Activated T-cell treated with anti-CD3 and anti-CD28 coated beads, Interleukin-2, amount 50 U/mL, for 1 hour (primary cell): ENCODE measurements at places on chromosomes 6 and 20.

GRCh38 chr20:23246717-23247664 is 103.6 kb upstream of the NXT1 start:
- DNase-seq, result no peak

- DNase-seq, result no peak
Measured at GRCh38 chr6:19873031-19873430, 35.9 kb downstream of the ID4 start.

GRCh38 chr20:47349365-47350180 is 6.9 kb downstream of the ZMYND8 start:
- DNase-seq, result no peak

- no peak for DNase-seq
Measured at GRCh38 chr20:54070187-54070987, at the start of gene BCAS1. Gene BCAS1 (minus strand): TSS chr20:54070594. CDS start chr20:54058718, 11,876 bp downstream.

DNA sequence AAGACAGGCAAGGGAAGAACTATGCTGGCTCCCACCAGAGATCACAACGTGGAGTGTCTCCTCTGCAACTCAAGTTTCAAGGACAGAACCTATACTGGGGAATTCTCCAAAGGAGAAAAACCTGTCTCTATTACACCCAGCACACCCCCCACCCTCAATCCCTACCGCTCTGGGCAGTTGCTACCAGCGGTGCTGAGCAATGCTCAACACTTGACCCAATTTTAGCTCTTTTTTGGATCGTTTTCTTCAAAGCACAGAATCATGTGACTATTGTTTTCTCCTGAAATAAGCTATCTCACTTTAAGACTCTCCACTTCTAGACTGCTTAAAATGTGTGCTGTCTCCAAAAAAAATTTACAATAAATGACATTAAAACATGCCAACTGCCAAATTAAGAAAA is 23.3 kb downstream of the MAP7 start:
- no peak for DNase-seq

DNA sequence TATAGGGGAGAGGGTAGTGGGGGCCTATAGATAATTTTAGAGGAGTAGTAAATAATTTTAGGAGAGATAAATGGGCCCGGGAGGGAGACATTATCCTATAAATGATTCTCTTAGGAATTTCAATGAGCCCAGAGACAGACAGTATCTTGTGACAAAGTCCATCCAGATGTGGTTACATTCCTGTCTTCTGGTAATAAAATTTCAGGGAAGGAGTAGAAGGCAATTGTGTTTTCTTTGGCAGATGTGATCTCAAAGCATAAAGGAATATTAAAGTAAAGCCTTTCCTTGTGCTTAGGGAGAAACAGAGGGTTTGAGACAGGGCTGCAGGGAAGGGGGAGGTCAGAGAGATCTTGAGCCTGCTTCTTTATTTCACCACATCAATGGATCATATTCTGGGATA is 979.8 kb upstream of the GJE1 start:
- DNase-seq, result no peak

GRCh38 chr6:20438462-20439070 is 36.9 kb downstream of the E2F3 start:
- no peak for DNase-seq

DNA sequence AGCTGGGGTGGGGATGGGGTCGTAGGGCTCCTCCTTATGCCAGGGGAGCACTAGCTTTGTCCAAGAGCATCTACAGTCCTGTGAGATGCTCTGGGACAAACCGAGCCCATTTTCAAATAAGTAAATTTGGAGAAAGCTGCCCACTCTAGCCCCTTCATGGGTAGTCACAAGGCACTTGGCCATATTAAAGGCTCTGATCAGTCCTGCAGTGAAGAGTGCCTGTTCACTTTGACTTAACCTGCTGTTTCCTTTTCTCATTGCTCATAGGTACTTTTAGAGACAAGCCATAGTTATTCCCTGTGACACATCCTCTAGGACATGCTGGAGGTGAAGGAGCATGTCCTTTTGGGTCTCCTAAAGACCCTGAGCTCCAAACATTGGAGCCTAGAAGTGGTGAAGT is 38.4 kb downstream of the FAM110A start:
- DNase-seq, result no peak

DNA sequence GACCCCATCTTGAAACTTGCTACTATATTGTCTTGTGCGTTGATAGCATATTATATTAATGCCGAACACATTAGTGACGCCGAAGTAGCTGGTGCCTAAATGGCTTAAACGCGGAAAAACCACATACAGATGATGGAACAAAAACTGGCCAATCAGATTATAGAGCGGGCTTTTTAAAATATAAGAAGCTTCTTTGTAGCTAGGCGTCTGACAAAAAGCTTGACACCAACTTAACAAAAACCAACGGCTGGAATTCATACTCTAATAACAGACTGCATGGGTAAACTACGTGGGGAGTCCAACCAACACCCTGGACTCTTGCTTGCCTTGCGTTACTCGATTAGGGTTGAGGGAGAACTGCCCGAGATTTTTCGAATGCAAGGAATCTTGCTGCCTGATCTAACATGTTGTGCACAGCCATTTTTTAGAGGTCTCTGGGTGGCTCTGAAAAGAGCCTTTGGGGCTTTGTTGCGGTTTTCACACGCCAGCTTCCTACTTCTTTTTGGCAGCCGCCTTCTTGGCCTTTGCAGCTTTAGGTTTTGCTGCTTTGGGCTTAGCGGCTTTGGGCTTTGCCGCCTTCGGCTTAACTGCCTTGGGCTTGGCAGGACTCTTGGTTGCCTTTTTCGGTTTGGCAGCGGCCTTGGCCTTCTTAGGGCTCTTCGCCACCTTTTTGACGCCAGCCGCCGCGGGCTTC is 45.7 kb downstream of the OR2B2 start:
- DNase-seq, result peak; percentile 57

DNA sequence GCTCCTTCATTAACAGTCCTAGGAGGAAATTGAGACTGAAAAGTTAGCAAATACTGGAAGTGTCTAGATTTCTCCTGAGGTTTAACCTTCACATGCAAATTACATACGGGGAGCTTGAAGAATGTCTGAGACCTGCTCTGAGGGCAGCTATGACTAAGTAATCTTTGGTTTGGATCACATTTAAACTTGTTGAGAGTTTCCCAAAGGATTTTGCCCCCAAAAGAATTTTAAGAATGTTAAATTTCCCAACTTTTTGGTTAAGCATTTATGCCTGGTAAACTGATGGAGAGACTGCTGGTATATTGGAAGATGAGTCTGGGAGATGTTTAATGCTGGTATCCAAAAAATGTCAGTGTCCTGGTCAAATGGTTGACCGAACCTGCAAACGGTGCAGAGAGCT is 97.0 kb downstream of the RREB1 start:
- no peak for DNase-seq

DNA sequence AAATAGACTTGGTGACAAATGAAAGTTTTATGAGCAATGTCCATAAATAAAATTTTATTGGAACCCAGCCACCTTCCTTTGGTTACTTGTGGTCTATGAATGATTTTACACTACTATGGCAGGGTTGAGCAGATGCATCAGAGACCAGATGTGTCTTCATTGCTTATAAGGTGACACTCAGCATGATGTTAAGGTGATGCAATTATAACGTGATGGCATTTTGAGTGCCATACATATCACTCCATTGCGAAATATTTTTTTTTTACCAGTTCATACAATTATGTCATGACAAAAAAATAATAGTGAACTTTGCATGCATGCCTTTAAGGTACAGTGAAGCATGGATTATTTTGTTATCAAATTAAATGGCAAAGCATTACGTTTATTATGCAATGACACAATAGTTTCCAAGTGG is 96.0 kb downstream of the ADTRP start:
- no peak for DNase-seq

DNA sequence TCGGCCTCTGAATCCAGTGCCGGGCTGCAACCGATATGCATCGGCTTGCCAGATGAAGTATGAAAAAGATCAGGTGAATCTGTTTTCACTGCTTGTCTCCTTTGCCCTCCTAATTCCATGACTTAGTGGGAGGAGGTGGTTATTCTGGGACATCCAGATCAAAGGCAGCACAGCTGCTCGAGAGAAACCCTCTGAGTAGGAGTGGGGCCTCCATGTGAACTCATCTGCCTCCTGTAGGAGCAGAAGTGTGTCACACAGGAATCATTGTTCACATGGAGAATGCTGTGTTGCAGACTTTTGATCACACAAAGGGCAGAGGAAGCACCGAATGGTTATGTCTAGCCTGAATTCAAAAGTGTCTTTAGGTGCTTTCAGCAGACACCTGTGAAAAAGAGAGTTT is 73.1 kb upstream of the SLC22A1 start:
- DNase-seq, result no peak
